GDM1 (cell line): ENCODE measurements at places on chromosomes 7 and 10.

DNA sequence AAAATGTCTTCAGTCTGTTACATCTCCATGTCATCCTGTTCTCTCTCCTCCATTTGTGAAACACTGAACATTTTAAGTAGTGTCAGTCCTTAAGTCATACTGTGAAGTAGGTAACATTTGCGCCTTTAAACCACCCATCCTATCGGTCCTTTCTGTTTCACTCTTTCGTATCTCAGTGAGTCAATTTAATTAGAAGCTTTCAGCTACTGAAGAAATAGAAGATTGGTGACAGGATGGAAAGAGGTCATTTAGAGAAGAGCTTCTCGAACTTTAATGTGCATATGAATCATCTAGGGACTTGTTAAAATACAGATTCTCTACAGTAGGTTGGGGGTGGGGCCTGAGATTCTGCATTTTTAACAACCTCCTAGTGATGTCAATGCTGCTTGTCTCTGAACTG lies 113.4 kb downstream of the SRI start:
- DNase-seq = no peak

- DNase-seq = no peak
These were observed 1015.2 kb upstream of the PHF14 start for GRCh38 chr7:9958486-9958885.

GRCh38 chr7:117023325-117023854 lies 70.1 kb downstream of the ST7 start:
- no peak for DNase-seq

DNA sequence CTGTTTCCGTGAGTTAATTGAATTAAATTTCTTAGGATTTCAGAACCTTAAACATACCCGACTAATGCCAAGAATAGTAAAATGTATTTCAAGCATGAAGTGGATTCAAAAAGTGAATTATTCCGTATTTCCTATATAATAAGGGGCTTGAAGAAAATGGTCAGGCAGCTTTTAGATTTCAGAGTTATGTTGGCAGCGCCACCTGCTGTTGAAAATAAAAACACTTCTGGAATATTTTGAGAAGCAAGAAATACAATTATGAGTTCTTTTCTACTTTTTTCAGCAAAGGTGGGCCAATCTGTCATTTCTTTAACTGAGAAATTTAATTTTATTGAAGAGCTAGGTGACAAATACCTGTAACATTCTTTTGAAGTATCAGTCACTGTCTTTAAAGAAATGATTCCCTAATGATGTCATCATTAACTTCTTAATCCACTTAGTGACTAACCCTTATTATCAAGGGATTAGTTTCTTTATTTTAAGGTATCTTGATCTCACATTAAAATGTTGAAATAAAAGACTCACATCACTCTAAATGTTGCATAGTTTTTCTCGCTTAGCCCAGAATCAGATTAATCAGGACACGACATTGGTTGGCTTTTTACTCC lies 36.6 kb upstream of the AGR3 start:
- DNase-seq = peak; percentile 13

DNA sequence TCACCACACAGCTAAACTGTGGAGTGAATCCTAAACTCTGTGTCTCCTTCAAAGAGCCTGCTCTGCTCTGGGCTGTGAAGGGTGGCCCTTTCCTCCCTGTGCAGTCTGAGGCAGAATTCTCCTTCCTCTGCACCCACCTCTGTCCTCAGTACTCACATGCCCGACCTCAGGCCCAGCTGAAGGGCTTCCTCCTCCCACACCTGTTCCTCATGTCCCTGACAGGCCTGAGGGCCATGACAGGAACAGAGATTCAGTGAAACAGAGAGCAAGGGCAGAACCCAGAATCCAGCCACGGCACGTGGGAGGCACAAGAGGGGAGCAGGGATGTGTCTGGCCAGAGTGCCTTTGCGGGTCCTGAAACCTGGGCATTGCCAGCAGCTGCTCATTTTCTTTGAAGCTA lies 13.9 kb downstream of the CREB3L2 start:
- DNase-seq = no peak

- no peak for DNase-seq
These were observed 298.7 kb upstream of the LRRTM3 start for GRCh38 chr10:66627156-66627555.

- DNase-seq = no peak
These were observed 7.0 kb upstream of the PANK1 start for GRCh38 chr10:89651916-89652573.

- no peak for DNase-seq
These were observed 67.8 kb downstream of the RAMP3 start for GRCh38 chr7:45225311-45225947.

- DNase-seq = no peak
These were observed 147.8 kb downstream of the MAD1L1 start for GRCh38 chr7:2084781-2085505.

DNA sequence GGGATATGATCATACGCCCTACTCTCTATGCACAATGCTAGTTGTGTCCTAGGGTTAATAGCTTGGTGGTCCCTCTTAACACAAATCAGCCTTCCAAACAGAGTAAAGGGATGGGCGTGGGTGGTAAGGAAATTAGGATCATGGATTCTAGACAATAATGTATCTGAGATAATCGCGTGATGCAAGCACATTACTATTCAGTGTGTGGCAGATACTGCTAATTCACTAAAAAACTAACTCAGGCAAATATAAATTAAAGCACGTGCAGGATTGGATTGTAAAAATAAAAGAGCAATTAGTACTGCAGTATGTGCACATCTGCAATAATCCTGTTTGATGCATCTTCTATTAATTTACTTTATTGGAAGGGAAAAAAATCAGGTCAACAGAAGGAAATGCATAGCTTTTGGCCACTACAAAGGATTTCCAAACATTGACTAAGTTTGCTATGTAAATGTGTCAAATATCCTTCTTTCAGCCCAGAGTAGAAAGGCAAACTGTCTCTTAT lies 22.0 kb downstream of the TWIST1 start:
- no peak for DNase-seq

- no peak for DNase-seq
These were observed 2.0 kb downstream of the SRGN start for GRCh38 chr10:69089638-69090599.

DNA sequence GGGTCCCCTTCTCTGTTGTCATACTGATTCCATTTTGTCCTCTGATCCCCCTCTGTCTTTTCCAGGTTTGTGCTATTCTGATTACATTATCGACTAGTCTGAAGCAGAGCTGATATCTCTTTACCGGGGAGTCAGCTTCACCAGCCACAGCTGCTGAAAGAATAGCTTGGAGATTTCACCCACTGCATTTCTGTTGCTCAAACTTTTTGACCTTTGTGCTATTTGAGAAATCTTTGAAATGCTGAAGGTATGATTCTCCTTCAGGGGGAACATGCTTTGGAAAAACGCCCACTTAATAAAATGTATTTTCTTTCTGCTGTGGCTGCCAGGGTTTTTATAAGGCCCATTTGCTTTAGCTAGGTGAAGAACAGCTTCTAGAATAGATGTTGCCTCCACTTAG lies 197.8 kb upstream of the TCF7L2 start:
- DNase-seq = no peak

DNA sequence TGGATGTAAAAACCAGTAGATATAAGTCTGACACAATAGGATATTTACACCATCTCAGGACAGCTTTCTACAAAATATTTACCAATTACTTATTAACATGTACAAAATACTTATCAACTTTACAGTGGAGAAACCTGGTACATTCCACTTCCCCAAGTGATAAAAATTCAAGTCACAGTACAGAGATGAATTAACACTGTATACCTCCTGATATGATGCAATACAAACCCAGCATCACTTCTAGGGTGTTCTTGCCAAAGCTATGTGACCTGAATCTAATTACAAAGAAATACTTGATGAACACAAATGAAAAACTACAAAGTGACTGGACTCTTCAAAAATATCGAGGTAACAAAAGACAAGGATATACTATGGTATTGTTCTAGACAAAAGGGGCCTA lies 156.4 kb upstream of the FGFR2 start:
- DNase-seq = no peak

DNA sequence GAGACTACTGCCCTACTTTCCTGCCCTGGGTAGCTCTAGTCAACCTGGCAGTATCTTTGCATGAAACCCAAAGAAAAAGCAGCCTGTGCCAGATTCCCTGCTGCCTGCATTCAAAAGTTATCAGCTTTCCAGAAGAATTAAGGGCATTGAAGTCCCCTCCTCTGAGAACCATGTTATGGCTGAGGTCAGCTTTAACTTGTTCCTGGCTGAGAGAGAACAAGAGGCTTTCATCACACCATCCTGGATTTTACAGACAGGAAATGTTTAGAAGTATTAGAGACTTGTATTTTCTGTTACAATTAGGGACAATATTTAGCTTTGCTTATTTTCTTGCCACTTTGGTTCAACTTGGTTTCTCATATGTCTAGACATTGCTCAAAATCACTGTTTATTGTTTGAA lies 238.8 kb downstream of the ARL4A start:
- no peak for DNase-seq

GRCh38 chr10:30437031-30437841 lies 3.3 kb downstream of the MAP3K8 start:
- peak; percentile 19 for DNase-seq

DNA sequence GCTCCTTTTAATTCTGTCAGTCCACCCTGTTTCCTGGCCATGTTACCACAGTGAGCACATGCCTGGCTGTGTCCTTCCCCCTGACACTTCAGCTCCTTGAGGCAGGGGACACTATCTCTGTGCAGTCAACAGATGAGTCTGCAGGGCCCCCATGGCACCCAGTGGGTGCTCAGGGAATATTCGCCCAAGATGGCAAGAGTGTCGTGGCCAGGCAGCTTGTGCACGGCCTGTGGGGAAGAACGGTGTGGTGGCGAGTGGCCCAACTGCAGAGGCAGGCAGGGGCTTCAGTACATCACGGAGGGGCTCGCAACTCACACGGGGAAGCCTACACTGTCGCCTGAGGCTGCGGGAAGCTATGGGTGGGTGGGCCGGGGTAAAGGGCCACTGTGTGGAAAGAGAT lies 91.1 kb downstream of the TRRAP start:
- no peak for DNase-seq

GRCh38 chr10:5530412-5530806 lies 5.6 kb downstream of the CALML3 start:
- DNase-seq = no peak

DNA sequence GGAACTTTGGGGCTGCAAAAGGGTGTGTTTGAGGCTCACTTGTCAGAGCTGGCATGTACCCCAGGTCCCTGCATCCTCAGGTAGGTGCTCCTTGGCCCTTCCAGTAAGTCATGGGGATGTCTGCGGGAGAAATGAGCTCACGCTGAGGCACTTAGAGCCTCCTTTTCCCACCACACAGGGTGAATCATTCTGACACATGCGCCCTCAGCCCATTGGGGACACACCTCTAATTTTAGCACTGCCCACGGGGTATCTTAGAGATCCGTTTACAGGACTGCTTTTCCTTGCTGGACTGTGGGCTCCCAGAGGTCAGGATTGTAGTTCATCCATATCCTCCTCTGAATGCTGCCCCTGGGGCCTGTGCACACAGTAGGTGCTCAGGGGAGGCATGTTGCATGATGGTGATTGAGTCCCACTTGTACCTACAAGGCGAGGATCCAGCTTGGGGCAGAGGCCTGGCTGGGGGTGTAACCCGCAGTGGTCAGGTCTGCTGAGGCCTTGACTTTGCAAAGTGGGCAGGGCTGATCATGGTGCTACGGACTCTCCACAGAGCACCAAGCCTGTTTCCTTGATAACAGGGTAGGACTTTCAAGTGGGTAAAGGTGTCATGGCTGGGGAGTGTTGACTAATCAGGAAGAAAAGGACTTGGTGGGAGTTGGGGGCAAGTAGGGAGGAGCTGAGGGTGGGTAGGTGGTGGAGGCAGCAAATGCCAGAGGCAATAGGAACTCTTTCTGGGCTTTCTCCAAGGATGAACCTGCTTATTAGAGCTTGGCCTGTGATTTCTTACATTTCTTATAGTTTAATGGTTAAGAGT lies 5.8 kb downstream of the TSPAN15 start:
- no peak for DNase-seq

- DNase-seq = no peak
These were observed 62.9 kb downstream of the REEP3 start for GRCh38 chr10:63583909-63584724.

DNA sequence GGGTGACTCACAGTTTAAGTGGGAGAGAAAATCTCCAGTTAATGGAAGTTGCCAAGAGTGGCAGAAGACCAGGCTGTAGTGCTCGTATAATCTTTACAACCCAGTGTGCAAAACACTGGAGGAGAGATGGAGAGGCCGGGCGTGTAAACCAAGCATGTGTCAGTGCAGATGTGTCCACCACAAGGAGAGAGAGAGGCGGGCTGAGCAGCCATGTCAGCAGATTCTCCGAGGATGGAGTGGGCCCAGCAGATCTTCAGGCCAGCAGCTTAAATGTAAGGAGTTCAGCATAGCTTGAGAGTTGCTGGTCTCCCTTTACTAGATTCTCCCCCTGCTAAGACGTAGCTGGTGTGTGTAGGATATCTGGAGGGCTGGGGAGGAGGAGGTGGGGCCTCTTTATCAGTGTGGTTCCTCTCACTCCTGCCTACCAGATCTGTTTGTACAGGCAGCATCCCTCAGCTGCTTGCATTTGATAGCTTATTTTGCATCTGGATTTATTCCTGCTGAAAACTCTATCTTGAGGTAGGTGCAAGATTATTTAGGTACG lies 13.7 kb downstream of the BPGM start:
- DNase-seq = no peak

DNA sequence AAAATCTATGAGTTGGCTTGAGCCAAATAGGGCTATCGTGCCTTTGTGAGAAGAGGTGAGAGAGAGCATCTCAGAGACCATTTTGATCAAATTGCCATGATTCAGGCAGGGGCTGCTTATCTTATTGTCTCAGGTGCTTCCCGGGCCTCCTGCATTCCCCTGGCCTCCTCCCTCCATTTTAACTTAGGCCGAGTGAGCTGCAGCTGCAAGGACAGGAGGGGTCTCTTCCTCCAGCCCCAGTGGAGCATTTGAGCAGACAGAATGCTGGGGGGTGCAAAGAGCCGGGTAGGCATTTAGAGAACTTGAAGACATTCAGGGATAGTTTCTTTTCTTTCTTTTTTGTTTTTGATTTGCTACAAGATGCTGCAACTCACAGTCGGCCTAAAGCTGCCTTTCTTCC lies 59.0 kb downstream of the BUB3 start:
- no peak for DNase-seq

DNA sequence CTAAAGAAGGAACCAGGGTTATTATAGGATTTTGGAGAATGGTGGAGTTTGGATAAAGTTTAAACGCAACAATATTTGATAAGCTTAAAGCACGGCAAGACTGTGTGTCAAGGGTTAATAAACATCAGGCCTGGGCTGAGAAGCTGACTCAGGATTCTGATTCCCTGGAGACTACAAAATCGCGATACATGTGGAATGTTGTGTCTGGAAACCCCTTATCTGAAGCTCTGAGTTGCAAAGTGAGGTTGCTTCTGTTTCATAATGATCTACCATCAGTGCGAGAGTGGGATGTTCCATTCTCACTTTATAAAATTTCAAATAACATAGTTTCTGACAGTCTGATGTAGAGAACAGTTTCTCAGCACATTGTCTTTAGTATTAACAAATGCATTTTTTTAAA lies 7.8 kb downstream of the C1GALT1 start:
- no peak for DNase-seq
